ENCODE measurements at places on chromosomes 7 and 10. TPM values are rescaled to one million over a fixed set of nuclear protein-coding genes. Genes with fewer than 3 reads are reported as not detected.

DNA sequence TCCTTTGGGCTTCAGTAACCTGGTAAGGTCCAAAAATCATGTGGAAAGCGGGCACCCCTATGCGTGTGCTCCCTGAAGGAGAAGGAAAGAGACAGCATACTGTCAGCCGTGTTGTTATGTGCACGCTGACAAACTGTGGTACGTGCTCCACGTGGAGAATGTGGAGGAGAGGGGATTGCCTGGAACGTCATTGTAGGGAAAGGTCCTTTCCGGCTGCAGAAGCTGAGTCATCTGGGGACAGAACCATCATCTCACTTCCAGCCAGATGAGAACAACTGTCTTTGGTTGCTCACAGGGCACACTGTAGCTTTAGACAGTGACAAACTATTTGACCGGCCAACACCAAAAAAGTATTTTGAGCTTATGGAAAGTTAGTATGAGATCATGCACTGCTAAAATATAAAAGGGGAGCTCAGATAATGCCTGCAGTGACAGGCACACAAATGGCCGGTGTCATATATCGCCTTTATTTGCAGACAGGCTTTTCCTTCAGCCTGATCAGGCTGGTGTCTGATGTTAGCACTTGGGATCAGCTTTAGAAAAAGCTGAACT lies 38.8 kb upstream of the GRB10 start:
- DNase-seq: no peak

DNA sequence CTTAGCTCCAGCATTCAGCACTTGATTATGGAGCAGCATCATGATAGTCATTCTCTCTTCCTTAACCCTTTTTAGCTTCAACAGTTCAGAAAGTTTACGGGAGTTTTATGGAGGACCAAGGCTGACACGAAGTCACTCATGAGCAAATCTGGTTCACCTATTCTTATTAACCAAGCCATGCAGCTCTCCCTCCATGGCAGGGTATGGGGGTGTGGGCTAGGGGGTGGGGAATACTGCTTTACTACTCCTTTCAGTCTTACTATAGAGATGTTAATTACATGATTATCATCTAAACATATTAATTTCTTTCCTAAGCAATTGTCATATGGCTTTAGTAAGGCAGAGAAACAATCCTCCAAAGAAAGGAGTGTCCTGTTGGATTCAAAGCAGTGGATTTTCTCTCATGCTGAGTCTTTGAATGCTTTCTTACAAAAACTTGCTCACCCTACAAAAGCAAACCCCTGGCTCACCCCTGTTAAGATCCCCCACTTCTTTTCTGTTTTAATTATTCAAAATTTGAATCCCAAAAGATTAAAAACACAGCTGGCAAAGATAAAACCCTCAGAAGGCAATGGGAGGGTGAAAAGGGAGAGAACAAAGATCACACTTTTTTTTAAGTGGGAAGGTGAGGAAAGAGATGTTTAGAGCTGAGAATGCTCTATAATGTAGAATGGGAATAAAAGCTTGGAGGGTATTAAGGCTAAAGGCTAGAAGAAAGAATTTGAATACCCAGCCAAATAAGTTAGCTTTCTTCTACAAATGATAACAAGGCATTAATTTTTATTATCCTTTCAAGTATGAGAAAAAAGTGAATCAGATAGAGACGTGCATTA lies 46.4 kb upstream of the SEMA3E start:
- DNase-seq: no peak

GRCh38 chr10:72058989-72059842 lies 29.1 kb downstream of the SPOCK2 start:
- no peak for DNase-seq

GRCh38 chr7:24334627-24335026 lies 50.6 kb downstream of the NPY start:
- DNase-seq: no peak

GRCh38 chr10:72886621-72887020 lies 6.9 kb upstream of the OIT3 start:
- DNase-seq: no peak

DNA sequence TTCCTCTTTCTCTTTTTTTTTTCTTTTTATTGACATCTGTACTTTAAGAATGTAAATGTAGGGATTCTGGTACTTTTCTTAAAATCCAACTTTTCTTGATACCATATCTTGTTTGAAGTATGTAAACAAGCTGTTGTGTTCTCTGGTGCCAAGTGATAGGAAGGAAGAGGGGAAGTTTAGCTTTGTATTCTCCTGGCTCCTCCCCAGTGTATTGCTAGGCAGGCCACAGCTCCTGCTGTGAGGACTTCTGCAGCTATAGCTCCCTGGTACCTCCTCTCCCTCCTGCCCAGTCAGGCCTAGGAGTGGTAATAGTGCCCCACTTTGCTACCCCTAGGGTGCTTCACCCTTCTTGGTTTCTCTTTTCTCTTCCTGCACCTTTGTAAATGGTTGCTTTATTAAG lies 45.3 kb upstream of the SP8 start:
- no peak for DNase-seq

- DNase-seq: no peak
Observed at GRCh38 chr10:6074489-6075301, 12.5 kb upstream of the IL2RA start.

GRCh38 chr10:121823993-121824463 lies 103.8 kb downstream of the ATE1 start:
- peak; percentile 46 for DNase-seq

DNA sequence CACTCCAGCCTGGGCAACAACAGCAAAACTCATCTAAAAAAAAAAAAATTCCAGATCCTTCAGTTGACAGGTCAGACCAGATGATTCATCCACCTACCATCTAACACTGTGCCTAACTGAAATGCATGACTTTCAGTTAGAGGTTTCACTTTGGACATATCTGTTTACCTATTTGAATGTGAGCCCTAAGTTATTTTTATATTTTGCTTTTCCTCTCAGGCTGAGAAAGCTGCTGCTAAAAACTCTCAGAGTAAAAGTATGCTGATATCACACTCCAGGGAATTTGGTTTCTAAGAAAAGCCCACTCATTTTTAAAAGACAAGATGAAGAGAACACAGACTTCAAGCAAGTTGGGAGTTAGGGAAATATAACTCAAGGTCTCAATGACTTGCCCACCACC lies 126.0 kb downstream of the SGMS1 start:
- DNase-seq: no peak

DNA sequence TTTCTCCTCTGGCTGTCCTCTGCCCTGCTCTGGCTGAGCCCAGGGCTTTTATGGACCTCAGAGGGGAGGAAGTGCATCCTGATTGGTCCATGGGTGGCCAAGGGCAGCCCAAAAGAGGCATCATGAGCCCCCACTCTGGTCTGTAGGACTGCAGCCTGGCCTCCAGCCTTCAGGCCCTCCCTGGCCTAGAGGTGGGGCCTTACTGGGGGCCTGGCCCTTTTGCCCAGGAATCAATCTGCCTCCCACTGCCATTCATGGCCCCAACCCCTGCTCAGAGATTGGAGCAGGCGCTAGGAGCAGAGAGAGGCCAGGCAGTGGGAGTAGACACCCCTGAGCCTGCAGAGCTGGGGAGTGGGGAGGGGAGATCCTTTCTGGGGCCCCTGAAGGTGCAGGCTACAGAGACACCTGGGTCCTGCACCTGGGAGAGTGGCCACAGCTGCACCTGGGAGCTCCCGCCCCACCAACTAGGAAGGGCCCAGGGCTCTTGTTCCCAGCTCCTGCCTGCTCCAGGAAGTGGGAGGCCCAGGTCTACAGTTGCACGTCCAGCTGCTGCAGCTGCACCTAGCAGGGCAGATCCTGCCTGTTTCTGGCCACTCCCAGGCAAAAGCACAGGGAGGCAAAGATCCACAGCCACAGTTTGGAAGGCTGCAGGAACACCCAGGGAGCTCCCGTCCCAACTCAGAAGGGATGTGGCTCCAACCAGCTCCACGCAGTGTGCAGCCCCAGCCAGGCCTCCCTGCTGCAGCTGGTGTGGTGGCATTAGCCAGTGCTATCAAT lies 6.4 kb upstream of the DYNC2I1 start:
- no peak for DNase-seq

DNA sequence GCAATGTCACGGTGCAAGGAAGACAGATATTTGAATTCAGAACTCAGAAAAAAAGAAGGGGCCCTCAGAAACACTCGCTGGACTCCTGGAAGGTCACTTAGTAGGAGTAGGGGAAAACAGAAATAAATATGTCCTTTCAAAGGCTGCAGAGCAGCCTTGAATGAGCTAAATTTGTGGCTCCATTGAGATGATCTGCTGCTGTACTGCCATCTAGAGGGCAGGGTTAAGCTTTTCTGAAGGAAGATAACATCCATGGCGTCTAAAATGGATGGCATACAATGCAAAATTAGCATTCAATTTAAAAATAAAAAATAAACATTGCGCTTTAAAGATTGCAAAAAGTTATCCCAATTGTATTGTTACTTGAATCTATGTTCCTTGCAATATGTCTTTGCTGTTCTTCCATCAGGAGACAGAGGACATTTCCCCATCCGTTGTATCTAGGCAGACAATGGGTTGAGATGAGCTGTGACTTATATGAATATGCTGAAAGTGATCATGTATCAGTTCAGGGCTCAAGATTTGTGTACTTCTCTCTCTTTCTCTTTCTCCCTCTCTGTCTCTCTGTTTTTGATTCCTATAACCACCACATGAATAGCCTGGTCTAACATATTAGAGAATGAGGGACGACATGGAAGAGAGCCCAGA lies 642.2 kb downstream of the SH2D4B start:
- DNase-seq: peak; percentile 12

DNA sequence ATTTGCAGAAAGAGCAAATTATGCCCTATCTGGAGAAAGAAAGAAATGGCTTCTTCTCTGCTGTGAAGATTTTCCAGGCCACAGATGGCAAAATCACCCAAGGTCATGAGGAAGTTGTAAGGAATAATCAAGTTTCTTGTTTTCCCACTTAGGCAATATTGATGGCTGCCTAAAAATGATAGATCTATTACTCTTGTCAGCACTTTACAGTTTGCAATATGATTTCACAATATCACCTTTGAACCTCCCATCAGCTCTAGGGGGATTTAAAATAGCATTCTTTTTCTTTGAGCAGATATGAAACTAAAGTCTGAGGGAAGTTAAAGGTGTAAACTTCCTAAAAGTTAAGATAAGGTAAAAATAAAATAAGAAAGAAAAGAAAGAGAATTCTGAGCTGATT lies 6.7 kb downstream of the NPSR1 start:
- no peak for DNase-seq

DNA sequence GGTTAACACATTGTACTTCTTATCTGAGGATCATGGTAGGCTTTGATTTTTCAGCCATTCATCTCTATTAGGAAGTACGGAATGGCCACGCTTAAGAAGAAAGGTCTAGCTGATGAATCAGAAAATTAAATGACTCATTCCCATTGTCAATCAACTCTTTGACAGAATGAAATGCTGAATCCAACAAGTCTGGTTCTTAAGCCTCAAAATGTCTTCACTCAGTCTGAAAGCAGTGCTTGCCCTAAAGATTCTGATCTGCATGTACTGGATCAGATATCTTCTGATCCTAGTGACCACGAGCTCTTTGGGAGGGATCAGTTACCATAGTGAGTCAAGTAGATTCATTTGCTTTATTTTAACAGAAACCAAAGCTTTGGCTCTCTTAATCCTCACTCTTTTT lies 5.7 kb upstream of the CELF2 start:
- no peak for DNase-seq

DNA sequence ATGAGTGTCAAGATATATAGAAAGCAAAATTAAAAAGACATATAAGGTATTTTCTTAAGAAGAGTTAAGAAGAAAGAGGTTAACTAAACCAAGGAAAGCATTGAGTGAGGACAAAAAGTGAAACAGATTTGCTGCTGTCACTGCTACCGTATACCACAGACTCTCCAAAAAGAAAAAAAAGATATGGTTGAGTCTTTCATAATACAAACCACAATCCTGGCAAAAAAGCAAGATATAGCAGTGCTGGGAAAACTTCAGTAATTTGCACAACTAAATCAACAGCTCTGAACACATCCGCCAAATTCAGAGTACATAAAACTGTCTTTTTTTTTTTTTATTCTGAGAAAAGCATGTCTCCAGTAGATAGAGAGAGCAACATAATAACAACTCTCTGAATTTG lies 114.7 kb downstream of the ETV1 start:
- no peak for DNase-seq

- no peak for DNase-seq
Observed at GRCh38 chr7:32453341-32454011, 36.7 kb downstream of the LSM5 start.

DNA sequence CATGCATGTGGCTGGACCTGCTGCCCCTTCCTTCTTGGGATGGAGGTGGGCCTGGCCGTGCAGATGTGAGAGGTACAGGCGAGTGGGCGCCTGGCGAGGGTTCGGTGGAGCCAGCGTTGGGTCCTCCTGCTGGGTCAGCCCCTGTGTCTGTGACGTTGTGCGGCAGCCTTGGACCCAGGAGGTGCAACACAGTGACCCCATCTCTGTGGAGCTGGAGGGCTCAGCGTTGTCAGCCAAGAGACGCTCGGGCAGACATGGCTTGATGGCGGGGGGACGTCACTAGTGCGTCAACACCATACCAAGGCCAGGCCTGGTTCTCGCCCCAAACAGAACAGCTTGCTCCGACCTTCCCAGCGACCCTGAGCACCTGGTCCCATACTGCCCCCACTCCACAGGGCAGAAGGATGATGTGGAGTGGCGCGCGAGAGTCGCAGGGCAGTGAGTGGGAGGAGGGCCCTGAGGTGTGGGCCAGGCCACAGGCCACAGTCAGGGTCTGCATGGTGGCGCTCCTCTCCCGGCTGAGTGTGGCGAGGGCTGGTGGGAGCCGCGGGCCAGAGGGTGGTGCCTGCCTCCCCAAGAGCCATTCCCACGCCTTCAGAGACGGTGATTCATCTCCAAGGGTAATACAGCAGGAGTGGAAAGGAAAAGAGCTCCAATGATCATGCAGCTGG lies 184.4 kb downstream of the DNAJB6 start:
- DNase-seq: no peak

MAGI2 gene
- 1.7 TPM for total RNA-seq

LLCFC1 gene
- total RNA-seq: not detected

DPYSL4 gene
- total RNA-seq: 1.5 TPM

PLXNA4 gene
- total RNA-seq: 0.02 TPM

RAB19 gene
- not detected for total RNA-seq

GNAT3 gene
- not detected for total RNA-seq

RBP3 gene
- not detected for total RNA-seq

EIF4H gene
- 619 TPM for total RNA-seq

Data from NCI-H460 (cell line).